ENCODE measurements at places on chromosomes 1 and 21.

DNA sequence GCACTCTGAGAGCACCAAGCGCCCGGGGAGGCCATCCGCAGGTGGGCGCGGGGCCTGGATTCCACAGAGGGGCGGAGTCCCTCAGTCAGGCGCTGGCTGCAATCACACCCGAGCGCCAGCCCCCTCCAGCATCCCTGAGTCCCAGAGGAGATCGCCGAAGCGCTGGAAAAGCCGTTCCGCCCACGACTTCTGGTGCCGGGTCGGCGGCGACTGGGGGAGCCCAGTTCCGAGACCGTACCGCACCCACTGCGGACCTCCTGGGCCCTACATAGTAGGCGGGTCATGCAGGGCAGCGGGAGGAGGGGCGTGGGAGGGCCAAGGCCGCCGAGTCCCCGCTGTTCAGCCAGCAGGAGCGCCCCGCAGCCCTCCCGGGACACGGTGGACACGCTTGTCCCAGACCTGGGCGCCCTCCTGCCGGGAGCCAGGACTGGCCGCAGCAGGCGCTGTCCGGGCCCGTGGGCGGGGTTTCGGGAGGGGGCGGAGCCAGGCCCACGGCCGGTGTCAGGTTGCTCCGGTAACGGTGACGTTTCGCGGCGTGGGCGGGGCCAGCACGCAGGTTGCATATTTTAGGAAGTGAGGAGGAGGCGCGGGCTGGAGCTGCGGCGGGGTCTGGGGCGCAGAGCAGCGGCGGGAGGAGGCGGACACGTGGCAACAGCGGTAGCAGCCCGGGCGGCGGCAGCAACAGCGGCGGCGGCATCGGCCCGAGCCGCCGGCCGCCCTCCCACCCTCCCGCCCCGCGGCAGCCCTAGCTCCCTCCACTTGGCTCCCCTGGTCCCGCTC is at the start of gene ATP1A1:
Gene ATP1A1, plus strand, starts transcription at position 594 of the 780 bp plus-strand sequence. CDS start 268 bp downstream, outside the sequence.
- DNase-seq, result peak; percentile 97

GRCh38 chr1:222454186-222454585 is 93.7 kb downstream of the HHIPL2 start:
- DNase-seq, result no peak

GRCh38 chr1:210252621-210253051 is 20.0 kb downstream of the SERTAD4 start:
- peak; percentile 53 for DNase-seq

GRCh38 chr1:113133038-113133437 is 60.0 kb downstream of the LRIG2 start:
- DNase-seq, result no peak

- DNase-seq, result peak; percentile 75
These were observed 869 bp downstream of the NAV1 start for GRCh38 chr1:201539561-201540431.

GRCh38 chr1:35180776-35181374 is 12.1 kb downstream of the SFPQ start:
- no peak for DNase-seq

- DNase-seq, result no peak
These were observed 41.8 kb upstream of the USP25 start for GRCh38 chr21:15688016-15688415.

- no peak for DNase-seq
These were observed 26.6 kb downstream of the MATN1 start for GRCh38 chr1:30696831-30697230.

GRCh38 chr1:153350321-153350957 is 1.8 kb upstream of the PGLYRP4 start:
- DNase-seq, result no peak

GRCh38 chr1:27145934-27146354 is 9.0 kb downstream of the SLC9A1 start:
- peak; percentile 18 for DNase-seq

- DNase-seq, result no peak
These were observed 39.2 kb downstream of the PRMT6 start for GRCh38 chr1:107095647-107096046.

DNA sequence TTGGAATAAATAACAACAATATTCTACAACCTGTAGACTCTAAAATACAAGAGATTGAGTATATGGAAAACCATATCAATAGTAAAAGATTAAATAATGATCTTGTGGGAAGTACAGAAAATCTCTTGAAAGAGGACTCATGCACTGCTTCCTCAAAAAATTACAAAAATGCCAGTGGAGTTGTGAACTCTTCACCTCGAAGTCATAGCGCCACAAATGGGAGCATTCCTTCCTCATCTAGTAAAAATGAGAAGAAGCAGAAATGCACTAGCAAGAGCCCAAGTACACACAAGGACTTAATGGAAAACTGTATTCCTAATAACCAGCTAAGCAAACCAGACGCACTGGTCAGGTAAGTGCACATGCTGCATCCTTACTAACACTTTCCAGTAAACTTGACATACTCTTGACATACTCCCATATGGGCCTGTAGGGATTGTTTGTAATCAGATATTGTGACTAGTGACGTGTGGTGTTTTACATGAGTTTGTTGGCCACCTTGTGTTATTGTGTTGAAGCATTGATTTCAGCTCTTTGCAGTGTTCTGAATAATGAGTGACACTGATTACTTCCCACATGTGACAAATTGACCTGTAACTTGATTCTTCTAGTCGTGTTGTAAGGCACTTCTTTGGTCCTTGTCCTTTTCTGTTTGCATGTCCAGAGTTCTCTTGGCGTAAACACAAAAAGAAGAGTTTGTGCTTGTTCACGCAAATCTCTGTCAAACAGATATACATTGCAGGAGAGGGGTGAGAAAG is 28.0 kb downstream of the MACO1 start:
- no peak for DNase-seq

DNA sequence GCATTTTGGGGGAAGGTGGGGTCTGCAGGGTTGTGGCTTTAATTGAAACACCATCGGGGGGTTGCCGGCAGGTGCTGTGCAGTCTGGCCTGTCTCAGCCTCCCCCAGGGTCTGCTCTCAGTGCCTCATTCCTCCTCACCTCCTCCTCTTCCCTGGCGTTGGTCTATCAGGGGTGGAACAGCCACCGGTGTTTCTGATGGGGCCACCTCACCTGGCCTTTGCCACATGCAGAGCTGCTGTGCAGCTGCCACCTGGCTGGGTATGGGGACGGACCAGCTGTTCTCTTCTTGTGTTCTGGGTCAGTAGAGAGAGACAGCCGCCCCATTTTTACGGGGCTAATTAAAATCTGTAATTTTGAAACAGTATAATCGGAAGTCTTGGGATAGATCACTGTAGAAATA is 53.9 kb downstream of the SPSB1 start:
- DNase-seq, result no peak

DNA sequence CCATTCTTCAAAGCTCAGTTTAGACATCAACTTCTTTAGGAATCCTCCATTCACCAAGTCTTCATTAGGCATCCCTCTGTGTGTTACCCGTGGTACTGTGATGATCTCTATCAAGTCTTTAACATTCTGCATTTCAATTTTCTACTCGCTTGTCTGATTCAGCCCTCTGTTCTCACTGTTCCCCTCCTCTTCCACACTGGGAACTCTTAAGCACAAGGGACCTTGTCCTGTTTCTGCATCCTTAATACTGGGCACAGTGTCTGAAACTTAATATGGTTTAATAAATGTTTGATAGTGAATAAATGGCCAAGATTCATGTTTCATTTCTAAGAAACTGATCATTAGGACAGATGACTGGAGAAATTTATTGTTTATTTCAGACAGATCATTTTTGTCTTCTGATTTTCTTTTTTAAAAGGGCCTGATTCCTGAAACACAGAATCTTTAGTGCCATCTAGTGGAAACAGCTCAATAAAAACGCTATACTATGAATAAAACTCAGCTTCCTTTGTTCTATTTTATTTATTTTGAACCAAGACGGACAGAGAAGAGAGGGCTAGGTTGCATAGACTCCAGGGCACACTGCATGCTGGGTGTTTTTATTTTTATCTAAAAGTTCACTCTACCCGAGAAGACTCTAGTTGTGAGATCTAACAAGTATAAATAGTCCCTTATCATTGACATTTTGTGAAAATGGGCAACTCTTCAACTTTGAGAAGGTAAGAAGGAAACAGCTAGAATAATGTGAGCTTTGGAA is 7.0 kb upstream of the TRIM45 start:
- no peak for DNase-seq

DNA sequence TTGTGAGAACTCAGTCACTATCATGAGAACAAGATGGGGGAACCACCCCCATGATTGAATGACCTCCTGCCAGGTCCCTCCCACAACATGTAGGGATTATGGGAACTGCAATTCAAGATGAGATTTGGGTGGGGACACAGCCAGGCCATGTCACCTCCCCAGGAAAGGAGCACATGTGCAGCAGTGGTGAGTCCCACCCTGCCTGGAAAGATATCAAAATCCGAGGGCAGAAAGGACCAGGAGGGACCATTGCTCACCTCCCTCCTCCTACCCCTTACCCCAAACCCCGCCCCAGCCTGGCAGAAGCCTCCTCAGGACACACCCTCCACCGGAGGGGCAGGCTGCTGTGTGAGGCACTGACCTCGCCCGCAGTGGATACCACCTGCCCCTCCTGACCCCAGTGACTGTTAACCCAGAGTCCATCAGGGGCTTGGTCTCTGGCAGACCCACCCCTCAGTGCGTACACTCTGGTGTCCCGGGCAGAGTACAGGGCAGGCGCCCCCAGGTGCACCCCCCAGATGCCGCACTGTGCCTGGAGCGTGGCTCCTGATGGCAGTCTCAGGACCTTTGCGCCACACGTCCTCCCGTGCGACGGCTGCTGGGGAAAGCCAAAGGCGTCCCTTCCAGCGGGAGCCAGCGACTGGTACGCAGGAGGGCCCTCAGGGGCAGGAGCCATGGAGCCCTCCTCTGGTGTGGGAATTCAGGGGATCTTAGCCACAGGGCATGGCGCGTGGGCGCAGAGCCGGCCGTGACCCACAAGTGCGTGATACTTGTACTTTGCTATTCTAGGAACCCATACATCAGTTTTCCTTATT is 20.9 kb downstream of the PDXK start:
- DNase-seq, result no peak

GRCh38 chr1:165883056-165883455 is 55.6 kb downstream of the UCK2 start:
- no peak for DNase-seq

GRCh38 chr1:192439373-192440025 is 122.7 kb downstream of the RGS21 start:
- DNase-seq, result no peak

GRCh38 chr1:110107867-110108469 is 4.3 kb upstream of the UBL4B start:
- no peak for DNase-seq

Data from large intestine (tissue), 12 donors.